Stimulated activated CD4-positive, alpha-beta T cell treated with anti-CD3 and anti-CD28 coated beads, Interleukin-15, amount 100 ng/mL, for 1 hour (primary cell): ENCODE measurements at places on chromosomes 2 and 18.

DNA sequence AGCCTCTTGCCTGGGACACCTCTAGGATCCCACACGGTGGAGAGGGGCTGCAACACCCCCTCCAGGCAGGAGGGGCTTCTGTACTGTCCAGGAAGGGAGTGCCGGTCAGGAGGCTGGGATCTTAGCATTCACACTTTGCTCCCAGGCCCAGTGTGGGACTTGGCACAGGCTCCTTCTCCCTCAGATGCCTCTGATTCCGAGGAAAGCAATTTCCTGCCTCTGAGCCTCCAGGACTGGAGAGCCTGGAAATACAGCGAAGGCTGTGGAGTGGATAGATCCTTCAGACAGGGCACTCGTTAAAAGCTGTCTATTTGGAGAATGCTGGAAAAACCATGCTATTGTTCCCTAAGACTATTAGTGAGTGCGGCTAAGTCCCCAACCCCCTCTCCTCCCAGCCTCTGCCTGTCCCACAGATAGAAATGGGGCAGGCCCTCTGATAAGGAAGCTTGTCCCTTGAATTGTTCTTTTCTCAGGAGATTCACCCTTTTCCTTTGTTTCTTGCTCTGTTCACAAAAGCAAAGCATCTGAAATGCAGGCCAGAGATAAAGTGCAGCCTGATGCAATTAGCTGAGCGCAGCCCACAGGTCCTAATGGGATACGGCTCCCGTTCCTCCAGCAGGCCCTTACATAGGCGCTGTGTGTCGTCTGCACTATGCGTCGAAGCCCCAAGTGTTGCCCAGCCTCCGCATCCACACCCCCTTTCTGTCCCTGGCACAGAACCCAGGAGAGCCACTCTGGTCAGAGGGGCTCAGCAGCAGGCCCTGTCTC is 252.2 kb downstream of the KLHL29 start:
- DNase-seq, result no peak

GRCh38 chr2:200300065-200300464 is 6.4 kb upstream of the SPATS2L start:
- DNase-seq, result no peak

- no peak for DNase-seq
These were observed 50.4 kb downstream of the CCDC93 start for GRCh38 chr2:117963446-117963845.

DNA sequence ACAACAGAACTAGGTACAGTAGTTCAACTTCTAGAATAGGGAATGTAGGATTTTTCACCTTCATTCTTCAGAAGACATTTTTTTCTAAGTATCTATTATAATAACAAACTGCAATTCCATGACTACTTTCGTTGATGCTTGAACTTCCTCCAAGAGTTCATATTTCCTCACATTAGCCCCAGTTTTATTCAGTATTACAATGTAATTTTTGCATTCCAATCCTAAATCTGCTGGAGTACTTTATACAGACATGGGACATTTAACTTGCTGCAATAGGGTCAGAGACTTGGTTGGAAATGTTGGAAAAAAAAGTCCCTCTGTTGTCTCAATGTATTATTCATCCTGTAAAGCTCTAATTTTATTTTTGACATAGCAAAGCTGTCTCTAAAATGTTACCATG is 19.6 kb upstream of the FTCDNL1 start:
- no peak for DNase-seq

GRCh38 chr2:158004126-158004764 is 97.4 kb upstream of the UPP2 start:
- no peak for DNase-seq

DNA sequence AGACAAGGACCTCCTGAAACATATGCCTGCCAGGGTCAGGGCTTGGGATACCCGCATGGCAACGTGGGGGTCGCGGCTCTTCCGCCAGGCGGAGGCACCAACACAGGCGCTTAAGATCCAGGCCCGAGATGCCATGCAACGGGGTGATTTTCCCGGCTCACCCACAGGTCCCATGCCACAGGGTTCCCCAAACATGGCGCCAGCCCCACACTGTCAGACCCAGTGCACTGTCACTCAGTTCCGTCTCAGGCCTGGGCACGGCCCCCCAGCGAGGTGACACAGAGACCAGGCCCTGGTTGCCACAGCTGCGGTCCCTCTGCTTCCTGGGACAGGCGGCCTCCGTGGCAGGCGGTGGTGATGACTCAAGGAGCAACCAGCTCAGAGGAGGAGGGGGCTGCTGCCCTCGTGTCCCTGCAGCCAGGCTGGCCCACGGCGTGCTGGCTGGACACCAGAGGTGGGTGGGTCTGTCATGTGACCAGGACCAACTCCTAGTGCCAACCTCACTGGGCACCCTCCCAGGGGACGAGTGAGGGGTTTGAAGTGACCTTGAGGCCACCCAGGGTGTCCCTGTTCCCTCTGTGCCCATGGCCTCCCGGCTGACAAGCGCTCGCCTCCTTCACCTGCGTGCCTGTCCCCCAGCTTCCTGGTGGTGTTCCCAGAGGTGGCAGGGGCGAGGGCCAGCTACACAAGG is 4.9 kb downstream of the PDCD1 start:
- DNase-seq, result no peak

DNA sequence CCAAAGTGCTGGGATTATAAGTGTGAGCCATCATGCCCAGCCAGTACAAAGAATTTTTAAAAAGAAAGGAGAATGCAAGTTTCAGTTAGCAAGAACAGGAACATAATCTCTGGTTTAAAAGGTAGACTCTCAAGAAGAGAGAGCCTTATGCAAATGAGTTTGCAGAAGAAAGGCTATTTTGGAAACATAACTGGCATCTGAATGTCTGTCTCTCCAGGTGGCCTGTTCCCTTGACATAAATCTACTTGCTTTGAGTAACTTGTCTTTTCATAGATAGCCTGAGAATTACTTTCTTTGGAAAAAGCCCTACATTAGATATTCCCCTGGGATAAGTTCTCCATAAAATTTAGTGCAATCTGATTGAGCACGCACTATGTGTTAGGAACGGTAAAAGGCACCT is 109.6 kb downstream of the ICOS start:
- DNase-seq, result no peak

DNA sequence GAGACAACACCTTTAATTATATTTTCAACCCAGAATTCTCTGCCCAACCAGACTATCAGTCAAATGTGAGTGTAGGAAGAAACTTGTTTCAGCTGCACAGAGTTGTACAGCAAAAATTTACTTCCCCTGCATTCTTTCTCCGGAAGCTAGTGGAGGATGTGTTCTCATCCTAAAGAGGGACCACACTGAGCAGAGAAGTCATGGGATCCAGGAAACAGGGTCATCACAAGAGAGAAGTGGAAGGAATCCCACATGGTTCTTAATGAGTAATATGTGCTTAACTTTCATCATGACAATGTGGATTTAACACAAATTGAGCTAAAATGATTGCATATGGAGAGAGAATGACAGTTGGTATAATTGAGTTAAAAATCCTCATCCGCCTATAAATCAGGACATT is 78.2 kb downstream of the INPP4A start:
- no peak for DNase-seq

DNA sequence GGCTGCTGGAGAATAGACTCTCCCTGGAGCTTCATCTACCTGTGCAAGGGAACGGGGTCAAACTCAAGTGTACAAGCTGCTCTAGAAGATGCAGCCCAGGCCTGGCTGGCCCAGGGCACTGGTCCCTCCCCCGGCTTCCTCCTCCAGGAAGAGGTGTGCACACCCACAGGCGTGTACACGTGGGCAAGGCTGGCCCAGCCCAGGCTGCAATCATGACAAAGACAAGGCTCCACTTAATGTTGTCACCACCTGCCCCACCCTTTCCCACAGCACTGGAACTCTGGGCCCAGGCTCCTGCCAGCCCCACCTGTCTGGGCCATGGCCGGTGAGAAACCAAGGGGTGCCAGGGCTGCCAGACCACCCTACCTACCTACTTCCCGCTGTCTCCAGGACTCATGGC is 29.6 kb upstream of the ALPP start:
- no peak for DNase-seq
